ENCODE measurements at places on chromosomes 5 and 9.

DNA sequence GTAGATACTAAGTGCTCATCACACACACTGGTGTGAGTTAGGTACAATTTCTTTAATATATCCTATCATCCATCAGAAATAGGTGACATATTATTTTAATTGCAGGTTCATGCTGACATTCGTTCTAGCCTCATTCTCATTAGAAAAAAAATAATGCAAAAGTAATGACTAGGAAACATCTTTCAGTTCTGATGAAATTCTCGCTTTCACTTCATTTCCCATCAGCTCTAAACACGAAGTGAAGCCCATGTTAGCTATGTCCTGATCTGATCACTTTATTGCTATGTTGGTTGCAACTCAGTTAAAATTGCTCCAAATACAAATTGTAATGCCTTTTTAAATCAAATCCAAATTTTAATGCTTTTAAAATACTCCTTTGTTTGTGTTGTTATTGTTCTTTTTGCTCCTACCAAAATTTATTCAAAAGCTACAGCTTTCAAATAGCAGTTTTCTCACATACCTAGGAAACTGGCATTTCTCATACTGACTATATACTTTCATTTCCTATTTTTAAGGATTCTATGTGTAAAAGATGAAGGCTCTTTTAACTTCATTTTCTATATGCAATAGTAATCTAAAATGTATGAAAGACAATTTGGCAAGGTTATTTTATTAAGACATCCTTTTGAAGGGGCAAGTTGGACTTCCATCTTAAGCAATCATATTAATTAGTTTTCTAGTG lies 1237.8 kb upstream of the ACO1 start:
- no peak for DNase-seq

DNA sequence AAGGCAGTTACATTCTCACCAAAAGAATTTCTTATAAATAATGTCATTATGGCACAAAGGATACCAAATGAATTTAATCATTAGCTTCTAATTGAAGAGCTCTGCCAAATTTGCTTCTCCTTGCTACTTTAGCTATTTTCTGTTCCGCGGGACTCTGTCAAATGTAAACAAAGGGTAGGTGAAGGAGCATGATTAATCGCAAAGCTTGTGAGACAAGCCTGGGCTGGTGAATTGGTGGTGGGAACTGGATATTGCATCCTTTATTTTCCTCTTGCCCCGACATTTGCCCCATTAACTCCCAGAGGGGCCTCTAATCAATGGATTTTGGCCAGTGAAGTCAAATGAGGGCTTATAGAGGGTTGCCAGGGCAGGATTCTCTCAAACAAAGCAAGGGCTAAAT lies 234.2 kb upstream of the RFX3 start:
- no peak for DNase-seq

DNA sequence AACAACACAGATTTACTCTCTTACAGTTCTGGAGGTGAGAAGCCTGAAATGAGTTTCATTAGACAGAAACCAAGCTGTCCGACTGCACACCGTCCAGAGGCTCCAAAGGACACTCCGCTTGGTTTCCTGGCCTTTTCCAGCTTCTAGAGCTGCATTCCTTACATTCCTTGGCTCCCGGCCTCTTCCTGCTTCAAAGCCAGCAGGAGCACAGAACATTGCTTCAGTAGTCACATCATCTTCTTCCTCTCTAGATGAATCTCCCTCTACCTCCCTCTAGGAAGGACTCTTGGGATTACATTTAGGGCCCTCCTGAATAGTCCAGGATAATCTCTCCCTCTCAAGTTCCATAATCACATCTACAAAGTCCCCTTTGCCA lies 213.3 kb downstream of the CDK5RAP2 start:
- DNase-seq, result no peak

DNA sequence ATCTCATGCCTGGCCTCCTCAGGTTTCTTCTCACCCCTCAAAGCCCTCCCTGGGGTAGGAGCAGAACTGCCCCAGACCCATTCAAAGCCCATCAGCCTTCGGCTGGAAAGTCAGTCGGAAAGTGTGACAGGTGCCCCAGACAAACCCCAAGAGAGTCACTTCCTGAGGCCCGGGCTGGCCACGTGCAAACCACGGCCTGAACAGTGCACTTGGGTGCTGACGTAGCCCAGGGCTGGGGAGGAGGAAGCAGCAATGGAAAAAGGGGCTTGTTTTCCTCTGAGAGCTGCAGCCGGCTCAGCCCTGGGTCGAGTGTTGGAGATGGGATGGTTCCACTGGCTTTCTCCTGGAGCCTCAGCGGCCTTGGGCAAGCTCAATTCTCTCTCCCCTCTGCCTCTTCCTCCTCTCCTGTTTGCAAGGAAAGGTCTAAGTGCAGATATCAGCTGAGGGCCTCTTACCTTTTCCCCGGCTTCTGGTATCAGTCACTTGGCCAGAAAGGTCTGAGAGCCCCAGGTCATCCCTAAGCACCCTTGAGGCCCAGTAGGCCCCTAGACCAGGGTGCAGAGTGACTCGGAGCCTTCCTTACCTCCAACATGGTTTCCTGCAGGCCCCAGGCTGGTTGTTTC lies 5.9 kb upstream of the EGR1 start:
- peak; percentile 97 for DNase-seq

- DNase-seq, result no peak
These were observed 12.3 kb upstream of the OBP2A start for GRCh38 chr9:135533674-135534073.

- no peak for DNase-seq
These were observed 975 bp downstream of the AGXT2 start for GRCh38 chr5:35046774-35047173.

DNA sequence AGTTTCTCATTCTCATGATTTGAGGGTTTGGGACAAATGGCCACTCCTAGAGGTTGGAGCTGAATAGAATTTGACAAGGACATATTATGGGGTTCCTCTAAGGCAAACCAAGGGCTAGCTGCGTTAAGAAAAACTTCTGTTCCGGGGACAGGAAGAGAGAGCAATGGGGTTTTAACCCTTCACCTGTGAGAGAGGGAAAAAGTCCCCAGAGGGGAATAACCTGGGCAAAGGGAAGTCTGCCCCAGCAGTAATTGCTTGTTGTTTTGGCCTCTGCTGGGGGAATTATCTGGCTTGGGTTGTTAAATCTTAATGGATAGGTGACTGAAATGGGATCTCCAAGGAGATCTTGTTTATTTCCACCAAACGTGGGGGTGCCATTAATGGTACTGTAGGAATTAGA lies 110.1 kb upstream of the MOCS2 start:
- DNase-seq, result no peak

- DNase-seq, result no peak
These were observed 24.3 kb downstream of the ISOC1 start for GRCh38 chr5:129118826-129119225.

DNA sequence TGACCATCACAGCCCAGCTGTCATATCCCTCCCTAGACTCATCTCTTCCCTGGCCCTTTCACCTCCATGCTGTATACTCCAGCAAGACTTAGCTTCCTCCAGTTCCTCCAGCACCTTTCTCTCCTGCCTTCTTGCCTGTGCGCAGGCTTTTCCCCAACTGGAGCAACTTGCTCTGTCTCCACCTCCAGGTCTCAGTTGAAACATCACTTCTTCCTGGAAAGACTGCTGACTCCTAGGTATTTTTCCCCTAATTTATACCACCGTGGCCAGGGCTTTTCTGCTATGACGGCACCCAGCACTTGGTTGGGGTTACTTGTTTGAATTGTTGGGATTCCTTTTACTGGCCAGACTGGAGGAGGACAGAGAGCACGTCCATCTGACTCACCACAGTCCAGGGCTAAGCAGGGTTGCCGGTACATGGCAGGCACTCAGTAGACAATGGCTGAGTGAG lies 67.5 kb downstream of the KCNIP1 start:
- DNase-seq, result no peak

GRCh38 chr9:89364666-89365531 lies 46.6 kb downstream of the SECISBP2 start:
- DNase-seq, result no peak

GRCh38 chr5:61319388-61320146 lies 12.5 kb upstream of the ZSWIM6 start:
- peak; percentile 38 for DNase-seq

- DNase-seq, result no peak
These were observed 10.3 kb downstream of the SMIM32 start for GRCh38 chr5:136182618-136183017.

GRCh38 chr9:36346569-36346968 lies 53.5 kb downstream of the RNF38 start:
- no peak for DNase-seq

GRCh38 chr9:114156657-114157421 lies 1.5 kb downstream of the COL27A1 start:
- peak; percentile 47 for DNase-seq

All from activated CD8-positive, alpha-beta T cell treated with anti-CD3 and anti-CD28 coated beads for 36 hours (primary cell).